ENCODE measurements at places on chromosomes 4 and X. TPM values are rescaled to one million over a fixed set of nuclear protein-coding genes. Genes with fewer than 3 reads are reported as not detected.

SERTM2 gene
- total RNA-seq, result 0.18 TPM

FGFR3 gene
- total RNA-seq, result 18.2 TPM

RTL3 gene
- not detected for total RNA-seq

ANXA10 gene
- total RNA-seq, result not detected

AMOT gene
- total RNA-seq, result 8.0 TPM

INPP4B gene
- total RNA-seq, result 0.92 TPM

PRDM8 gene
- not detected for total RNA-seq

CDK16 gene
- 130 TPM for total RNA-seq

CLGN gene
- 3.4 TPM for total RNA-seq

ZIC3 gene
- 78.0 TPM for total RNA-seq

CXCL9 gene
- total RNA-seq, result not detected

MAGEA1 gene
- total RNA-seq, result not detected

CCKAR gene
- total RNA-seq, result not detected

GRCh38 chr4:156442912-156443311 is 489.2 kb upstream of the CTSO start:
- DNase-seq, result no peak

GRCh38 chr4:56003606-56004005 is 54.9 kb downstream of the CEP135 start:
- DNase-seq, result no peak

DNA sequence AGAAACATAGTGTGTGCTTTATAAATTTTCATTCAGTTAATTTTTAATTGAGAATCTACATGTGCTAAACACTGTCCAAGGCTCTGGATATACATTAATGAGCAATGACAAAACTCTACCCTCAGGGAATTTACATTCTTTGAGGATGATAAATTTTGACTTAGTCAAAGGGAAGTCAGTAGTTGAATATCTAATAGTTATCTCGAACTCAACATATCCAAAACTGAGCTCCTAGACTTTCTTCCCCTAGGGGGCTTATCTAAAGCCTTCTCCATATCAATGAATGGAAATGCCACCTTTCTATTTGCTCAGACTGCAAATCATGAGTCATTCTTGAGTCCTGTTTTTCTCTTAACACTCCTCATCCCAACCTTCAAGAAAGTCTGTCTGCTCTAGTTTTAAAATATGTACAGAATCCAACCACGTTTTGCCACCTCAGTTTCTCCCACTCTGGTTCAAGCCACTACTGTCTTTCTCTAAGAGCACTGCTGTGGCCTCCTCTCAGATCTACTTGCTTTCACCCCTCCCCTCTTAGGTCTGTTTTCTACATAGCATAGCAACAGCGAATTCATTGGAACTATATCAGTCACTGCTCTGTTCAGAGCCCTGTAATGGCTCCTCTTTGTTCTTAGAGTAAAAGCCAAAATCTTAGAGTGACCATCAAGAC is 9.5 kb downstream of the PARM1 start:
- DNase-seq, result no peak

DNA sequence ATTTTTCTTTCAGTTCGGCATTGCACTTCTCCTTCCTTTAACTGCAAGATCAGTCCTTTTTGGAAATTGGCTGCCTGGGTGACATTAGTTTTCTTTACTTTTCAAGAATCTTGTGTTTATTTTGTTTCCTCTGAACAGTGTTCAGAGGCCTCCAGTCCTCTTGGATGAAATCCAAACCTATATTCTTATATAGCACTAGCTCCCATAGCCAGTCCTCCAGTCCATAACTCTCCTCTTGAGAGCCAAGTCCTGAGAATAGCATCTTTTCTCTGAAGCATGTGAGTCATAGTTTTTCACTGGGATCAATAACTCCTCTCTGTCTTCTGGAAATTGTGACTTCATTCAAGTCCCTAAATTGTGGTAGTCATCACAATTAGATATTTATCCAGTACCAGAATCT is 357.5 kb downstream of the RAPGEF2 start:
- DNase-seq, result no peak

DNA sequence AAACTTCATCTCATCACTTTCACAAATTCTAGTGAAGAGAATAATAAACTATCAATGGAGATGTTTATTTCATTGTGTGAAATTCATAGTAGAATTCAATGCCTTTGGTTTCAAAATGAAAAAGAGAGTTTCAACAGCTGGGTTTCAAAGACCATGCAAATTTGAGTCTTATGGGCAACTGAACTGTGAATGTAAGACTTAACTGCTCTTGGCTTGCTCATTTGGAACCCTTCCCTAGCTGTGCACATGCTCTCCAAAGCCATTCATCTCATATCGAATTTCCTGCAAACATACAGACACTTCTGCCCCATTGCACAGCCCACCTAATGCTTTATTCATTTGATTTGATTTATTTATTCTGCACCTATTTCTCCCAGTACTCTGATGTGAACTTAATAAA is 154.5 kb downstream of the GRXCR1 start:
- no peak for DNase-seq

- no peak for DNase-seq
These were observed 715.7 kb upstream of the HTR2C start for GRCh38 chrX:113868177-113868576.

GRCh38 chrX:13023979-13024378 is 20.4 kb downstream of the FAM9C start:
- no peak for DNase-seq

DNA sequence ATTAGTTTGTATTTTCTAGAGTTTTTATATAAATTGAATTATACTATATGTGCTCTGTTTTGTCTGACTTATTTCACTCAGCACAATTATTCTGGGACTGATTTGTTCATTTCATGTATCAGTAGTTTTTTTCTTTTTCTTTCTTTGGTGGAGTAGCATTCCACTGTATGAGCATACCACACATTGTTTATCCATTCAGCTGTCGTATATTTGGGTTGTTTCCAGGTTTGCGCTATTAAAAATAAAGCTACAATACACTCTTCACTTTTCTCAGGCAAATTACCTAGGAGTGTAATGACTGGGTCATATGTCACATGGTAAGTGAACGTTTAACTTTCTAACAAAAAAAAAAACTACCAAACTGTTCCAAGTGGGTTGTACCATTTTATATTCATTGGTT is 9.6 kb upstream of the OTUD4 start:
- no peak for DNase-seq

DNA sequence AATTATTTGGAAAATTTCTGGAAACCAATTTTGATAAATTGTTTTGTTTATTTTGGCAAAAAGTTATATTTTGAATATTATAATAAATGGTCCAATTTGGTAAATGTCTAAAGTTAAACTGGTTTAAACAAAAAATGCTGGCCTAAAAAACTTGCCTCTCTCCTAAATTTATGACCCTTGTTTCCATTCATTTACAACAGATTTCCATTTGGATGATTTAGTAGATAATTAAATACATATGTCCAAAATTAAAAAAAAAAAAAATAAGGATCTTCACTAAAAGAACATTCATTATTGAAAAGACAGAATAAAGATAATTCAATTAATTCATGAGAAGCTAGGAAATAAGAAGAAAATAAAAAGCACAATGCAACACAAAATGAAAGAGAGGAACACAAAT is 449.5 kb downstream of the SPRY1 start:
- no peak for DNase-seq

DNA sequence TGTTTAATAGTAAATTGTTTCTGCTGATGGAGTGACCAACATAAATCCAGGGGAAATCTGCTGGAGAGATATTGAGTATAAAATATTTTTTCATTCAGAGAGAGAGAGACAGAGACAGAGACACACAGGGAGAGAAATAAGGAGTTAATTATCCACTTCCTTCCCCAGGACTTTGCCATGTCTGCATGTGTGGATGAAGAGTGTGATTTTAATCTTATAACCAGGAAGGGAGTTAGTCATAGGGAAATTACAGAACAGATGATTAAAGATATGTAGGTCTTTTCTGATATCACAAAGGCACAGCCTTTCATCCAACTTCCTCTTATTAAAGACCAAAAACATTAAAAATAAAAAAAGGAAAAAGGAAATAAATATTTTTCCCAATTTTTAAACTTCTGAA is 526.3 kb downstream of the SPRY1 start:
- no peak for DNase-seq

DNA sequence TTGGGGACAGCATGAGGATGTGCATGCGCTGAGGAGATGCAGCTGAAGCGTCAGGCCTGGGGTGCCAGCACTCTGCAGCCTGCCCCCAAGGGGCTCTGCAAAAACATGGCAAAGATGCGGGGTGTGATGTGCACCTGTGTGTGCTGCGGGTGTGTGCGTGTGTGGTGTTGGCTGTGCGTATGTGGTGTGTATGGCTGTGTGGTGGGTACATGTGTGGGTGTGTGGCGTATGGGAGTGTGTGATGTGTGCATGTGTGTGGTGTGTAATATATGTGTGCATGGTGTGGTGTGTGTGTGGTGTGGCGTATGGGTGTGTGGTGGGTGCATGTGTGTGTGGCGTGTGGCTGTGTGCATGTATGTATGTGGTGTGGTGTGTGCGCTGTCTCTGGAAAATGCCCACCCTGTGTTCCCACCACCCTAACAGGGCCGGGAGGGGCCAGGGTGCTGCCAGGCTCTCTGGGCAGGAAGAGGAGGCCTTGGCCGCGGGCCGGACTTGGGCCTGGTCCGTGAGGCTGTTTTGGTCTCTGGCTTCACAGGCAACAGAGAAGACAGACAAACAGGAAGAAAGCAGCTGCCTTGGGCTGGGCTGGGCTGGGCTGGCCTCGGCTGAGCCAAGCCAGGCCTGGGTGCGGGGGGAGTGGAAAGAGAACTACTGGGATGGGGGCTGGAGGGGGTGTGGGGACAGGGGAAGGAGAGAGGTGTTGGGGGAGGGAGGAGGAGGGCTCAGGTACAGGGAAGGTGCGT is 1.1 kb upstream of the AVPR2 start:
- no peak for DNase-seq

DNA sequence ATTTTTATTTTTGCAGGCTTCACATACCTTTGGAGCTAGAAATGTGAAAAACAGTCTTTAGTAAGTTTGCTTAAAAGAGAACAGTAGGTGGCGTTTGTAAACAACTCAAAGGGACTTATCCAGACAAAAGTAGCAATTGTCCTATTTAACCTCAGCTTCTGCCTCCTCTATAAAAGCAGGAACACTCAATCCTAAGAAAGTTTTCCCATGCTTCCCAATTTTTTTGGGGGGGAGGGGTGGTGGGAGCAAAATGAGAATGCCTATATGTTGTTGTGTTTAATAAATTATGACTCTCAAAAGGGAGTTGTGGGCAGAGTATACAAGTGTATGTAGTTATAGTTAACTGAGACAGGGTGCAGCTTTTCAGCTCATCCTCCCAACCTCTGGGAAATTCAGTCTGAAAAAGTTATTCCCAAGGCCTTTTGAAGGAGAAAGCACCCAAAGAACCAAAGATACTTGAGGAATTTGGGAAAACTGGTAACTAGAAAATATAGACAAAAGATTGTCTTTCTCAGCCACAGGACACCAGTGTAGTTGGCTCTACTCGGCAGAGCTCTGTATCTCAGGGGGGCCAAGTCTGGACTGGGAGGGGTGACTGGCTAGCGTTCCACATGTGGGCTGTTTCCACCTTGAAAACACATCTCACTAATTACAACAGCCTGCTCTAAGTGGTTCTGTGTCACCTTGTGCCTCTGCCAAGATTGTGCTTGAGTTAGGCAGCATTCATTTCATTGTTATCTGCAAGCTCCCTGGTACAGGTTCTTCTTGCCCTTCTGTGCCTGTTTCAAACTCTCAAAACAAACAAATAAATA is 2.8 kb downstream of the SFRP2 start:
- DNase-seq, result no peak

GRCh38 chr4:141417387-141417786 is 196.7 kb downstream of the ZNF330 start:
- DNase-seq, result no peak

- no peak for DNase-seq
These were observed 19.7 kb upstream of the ACSL1 start for GRCh38 chr4:184845367-184846021.

GRCh38 chr4:1813915-1814314 is 20.8 kb downstream of the FGFR3 start:
- no peak for DNase-seq

DNA sequence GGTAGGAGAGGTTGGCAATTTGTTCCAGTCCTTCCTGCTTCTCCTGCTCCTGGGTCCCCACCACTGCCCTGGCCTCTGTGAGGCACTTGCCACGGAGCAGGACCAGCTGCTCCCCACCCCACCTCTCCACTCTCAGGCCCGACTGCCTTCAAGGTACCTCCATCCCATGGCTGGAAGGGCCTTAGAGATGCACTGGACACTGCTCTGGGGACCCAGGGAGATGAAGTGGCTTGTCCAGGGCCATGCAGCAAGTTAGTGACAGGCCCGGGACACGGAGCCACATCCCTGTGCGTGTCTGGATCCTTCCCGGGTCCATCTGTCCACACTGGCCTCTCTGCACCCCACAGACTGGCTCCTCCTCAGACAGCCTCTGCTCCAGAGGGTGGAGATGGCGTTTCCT is 105.3 kb downstream of the CPZ start:
- DNase-seq, result no peak

GRCh38 chr4:57148831-57149505 is 38.8 kb upstream of the IGFBP7 start:
- no peak for DNase-seq

- no peak for DNase-seq
These were observed 90.9 kb downstream of the EGF start for GRCh38 chr4:110003401-110004187.

- no peak for DNase-seq
These were observed 365.2 kb downstream of the PRDM5 start for GRCh38 chr4:120557372-120557771.

DNA sequence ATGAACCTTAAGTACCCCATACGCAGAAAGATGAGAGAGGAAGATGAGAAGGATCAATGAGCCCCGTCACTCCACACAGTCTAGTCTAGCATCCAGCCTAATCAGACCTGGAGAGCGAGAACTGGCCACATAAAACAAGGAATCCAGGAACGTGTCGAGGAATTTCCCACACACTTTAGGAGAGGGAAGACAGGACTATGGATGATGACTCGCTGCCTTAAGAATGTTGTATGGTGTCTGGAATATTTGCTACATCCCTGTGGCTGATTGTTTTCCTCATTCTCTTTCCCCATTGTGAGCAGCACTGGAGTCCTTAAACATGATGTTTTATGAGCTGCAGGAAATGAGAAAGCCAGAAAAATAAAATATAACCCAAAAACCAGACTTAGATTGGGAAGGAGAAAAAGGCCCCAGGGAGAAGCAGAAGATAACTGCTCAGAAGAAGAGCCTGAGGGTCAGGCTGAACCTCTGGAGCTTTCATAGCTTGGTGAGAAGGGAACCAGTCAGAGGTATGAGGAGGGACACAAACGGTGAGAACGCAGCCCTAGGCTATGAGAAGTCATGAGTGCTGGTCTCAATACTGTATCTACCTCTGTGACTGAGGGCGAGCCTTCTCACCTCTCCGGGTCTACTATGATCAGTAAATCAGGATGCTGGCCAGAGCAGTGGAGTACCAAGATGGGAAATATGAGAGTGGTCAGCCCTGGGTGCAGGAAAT is 139.5 kb upstream of the NOCT start:
- no peak for DNase-seq

DNA sequence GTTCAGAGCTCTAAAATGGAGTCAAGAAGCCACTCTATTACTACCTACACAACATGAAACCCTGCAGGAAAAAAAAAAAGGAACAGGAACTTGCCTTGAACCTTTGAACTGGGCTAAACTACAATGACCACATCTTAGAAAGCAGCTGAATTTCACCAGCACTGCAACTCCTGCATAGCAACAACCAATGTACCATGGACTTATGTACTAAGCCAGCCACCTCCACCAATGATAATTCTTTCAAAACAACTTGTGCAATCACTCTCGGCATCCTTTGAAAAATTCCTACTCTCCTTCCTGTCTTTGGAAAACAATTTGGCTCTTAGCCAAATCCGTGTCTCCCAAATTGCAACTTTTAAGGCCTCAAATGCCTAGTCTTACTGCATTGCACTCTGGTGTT is 26.8 kb upstream of the FMR1 start:
- DNase-seq, result no peak
